ENCODE measurements at places on chromosomes 2 and 18. TPM values are rescaled to one million over a fixed set of nuclear protein-coding genes. Genes with fewer than 3 reads are reported as not detected.

DNA sequence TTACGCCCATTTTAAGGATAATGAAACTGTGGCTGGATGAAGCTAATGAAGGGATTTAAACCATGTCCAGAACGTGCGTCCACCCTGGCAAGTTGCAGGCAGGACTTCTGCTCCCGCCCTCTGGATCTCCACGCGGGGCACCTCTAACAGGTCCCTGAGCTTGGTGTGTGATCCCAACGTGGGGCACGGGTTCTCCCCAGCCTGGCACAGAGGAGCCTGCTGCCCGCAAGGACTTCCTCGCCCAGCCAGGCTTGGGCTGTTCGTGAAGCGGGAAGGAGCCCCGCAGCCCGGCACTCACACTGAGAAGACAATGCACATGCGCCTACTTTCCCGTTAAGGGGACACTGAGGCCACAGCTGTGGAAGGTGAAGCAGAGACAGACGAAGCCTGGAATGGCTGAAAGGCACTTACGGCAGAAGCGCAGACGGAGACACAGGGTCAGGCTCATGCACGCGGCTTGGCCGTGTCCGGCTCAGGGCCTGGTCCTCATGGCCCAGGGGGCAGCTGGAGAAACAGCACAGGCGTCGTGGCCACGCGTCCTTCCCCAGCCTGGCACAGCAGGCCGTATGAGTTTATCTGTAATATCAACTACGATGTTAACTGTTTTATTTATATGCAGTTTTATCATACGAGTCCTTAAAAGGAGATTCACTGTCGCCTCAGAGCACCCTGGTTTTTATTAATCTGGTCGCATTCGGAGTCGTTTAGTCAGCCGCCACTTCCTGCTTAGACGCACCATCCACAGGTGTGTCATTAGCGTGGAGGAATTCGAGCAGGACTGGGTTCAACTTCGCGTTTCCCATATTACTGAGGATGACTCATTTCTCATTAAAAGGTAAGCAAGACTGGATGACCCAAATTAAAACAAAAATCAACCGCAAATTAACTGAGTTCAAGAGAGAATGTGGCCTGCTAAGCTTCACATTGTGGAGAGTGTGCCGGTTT is 835.9 kb downstream of the GALR1 start:
- DNase-seq = no peak
- H3K4me3 ChIP-seq = no peak overlapping the region
- H3K27me3 ChIP-seq = no peaks in the 10 kb centered on the region
- no peaks in the 10 kb centered on the region for H3K36me3 ChIP-seq
- no peaks in the 10 kb centered on the region for H3K4me1 ChIP-seq
- H3K27ac ChIP-seq = no peak overlapping the region

DNA sequence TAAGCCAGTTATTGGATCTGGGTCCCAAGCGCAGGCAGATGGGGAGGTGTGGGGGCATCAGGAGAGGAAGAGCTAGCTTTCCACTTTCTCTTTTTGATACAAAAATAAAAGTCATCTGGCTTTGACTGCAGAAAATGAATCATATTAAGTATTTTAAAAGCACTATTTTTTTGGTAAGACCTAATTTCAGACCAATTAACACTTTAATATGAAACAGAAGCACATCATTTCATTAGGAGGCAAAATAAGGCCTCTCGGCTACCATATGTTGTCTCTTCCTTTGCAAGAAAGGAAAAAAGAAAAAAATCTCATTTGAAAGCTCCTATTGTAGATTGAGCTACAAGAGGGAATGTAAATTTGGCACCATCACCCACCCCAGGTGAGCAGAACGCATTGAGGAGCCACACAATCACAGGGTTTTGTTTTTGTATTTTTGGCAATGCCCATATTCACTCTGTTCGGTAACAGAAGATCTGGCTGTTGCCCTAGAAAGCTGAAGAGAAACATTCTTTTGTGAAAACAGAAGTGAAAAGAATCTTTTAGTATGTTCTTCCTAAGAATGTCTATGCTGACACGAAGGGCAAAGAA is 390.7 kb upstream of the ETAA1 start:
- H3K27ac ChIP-seq = no peak overlapping the region
- no peak for DNase-seq
- no peak overlapping the region for H3K4me3 ChIP-seq
- H3K4me1 ChIP-seq = no peaks in the 10 kb centered on the region
- no peaks in the 10 kb centered on the region for H3K27me3 ChIP-seq

GRCh38 chr18:9147440-9148202 is 11.0 kb downstream of the ANKRD12 start:
- no peaks in the 10 kb centered on the region for H3K36me3 ChIP-seq
- H3K4me1 ChIP-seq = no peaks in the 10 kb centered on the region
- H3K4me3 ChIP-seq = no peak overlapping the region

DNA sequence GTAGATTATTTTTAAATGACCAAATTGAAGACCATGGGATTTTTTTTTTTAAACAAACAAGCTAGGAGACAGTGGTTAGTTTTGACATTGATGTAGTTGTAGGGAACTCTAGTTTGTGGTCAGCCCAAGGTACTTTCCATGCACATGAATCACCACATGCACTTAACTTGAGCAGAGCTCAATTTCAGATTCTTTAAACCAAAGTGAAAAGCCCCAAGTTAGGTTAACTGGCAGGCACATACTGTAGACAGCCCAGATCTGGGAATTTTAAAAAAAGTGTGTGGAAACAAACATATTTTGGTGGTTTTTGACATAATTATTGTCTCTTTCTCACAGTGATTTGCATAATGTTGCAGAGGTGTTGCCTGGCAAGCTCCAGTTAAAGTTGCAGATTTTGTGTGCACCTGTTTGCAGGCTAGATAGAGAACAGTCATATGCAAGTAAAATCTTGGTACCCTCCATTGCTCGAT is 88.4 kb downstream of the BCL2L11 start:
- no peak overlapping the region for H3K4me3 ChIP-seq
- no peaks in the 10 kb centered on the region for H3K4me1 ChIP-seq
- no peak for DNase-seq

ANKRD62 gene
- not detected for total RNA-seq

GRCh38 chr2:37857575-37858399 is 67.3 kb upstream of the RMDN2 start:
- peaks cover 2% of the 10 kb centered on the region for H3K4me1 ChIP-seq
- H3K27me3 ChIP-seq = no peaks in the 10 kb centered on the region
- H3K36me3 ChIP-seq = no peaks in the 10 kb centered on the region
- no peak overlapping the region for H3K4me3 ChIP-seq

GRCh38 chr2:44770221-44771195 is 171.0 kb upstream of the SIX3 start:
- no peak overlapping the region for H3K4me3 ChIP-seq
- H3K27ac ChIP-seq = no peak overlapping the region
- H3K27me3 ChIP-seq = no peaks in the 10 kb centered on the region
- H3K36me3 ChIP-seq = no peaks in the 10 kb centered on the region

SULT1C2 gene
- 1.9 TPM for total RNA-seq

- H3K36me3 ChIP-seq = no peaks in the 10 kb centered on the region
- no peak overlapping the region for H3K27ac ChIP-seq
- no peak overlapping the region for H3K4me3 ChIP-seq
Observed at GRCh38 chr2:128696421-128696820, 377.8 kb upstream of the HS6ST1 start.

Data from right atrium auricular region (tissue), 2 donors.